ENCODE measurements at places on chromosomes 6 and 20.

GRCh38 chr6:131132360-131132759 lies 2.9 kb upstream of the AKAP7 start:
- DNase-seq, result no peak

- DNase-seq, result no peak
Observed at GRCh38 chr6:56021943-56022342, 146.6 kb upstream of the BMP5 start.

GRCh38 chr20:46237227-46237626 lies 71.1 kb downstream of the CDH22 start:
- DNase-seq, result no peak

GRCh38 chr6:30066082-30066481 lies 916 bp upstream of the PPP1R11 start:
- DNase-seq, result no peak

DNA sequence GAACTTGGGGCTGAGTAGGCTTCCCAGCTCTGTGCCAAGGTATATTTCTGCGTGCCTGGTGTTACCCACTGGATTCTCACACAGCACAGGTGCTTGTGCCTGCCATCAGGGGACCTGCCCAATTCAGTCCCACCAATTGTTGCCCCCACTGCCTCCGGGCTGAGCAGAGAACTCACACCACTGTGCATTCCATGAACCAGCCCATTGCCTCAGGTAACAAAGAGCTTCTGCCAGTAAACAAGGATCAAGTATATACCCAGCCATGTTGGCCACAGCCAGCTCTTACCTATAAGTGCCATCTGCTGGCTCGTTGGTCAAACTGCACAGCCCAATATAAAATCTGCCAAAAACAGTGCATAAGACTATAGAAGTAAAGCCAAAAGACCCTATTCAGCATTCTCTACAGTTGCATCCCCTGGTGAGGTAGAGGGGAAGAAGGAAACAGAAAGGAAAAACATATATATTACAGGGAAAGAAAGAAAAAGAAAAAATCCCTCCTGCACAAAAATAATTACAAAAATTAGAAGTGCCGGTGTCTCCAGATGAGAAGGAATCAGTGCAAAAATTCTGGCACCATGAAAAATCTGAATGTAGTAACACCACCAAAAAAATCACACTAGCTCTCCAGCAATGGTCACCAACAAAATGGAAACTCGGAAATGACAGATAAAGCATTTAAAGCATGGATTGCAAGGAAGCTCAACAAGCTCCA lies 241.4 kb downstream of the IBTK start:
- peak; percentile 1 for DNase-seq

Data from stimulated activated CD4-positive, alpha-beta T cell treated with anti-CD3 and anti-CD28 coated beads, Interleukin-2, amount 100 ng/mL, for 24 hours (primary cell).